ENCODE measurements at places on chromosomes 16 and 17.

DNA sequence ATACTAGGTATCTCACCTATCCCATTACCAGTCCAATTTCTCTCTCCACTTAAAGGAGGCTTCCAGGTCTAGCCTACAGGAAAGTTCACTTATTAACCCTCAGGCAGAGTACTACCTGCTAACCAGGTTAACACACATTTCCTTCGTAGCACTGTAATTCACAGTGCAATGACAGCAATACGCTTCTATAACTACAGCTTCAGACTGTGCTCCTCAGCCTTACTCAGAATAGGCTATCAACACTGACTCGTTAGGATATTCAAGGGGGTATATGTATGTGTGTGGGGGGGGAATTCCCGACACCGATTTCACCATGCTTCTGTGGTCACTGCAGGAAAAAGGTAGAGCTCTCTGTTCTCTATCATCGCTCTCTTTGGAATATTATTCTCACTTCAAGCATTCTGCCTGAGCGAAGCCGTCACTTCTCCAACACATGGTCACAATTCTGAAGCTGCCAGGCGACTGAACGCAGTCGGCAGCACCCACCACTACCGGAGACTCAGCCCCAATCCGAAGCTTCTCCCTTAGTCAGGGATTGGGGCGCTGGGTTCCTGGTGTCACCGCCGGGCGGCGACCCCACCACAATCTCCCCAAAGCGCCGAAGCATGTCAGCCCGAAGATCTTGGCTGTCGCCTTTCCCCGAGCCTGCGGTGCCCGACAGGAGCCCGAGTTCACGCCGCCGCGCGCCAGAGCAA is 618 bp downstream of the GGA3 start:
- no peak for DNase-seq

- DNase-seq = no peak
Observed at GRCh38 chr17:6376931-6377361, 58.0 kb downstream of the AIPL1 start.

- DNase-seq = peak; percentile 82
Observed at GRCh38 chr16:89315791-89316581, 98.5 kb downstream of the ZNF778 start.

DNA sequence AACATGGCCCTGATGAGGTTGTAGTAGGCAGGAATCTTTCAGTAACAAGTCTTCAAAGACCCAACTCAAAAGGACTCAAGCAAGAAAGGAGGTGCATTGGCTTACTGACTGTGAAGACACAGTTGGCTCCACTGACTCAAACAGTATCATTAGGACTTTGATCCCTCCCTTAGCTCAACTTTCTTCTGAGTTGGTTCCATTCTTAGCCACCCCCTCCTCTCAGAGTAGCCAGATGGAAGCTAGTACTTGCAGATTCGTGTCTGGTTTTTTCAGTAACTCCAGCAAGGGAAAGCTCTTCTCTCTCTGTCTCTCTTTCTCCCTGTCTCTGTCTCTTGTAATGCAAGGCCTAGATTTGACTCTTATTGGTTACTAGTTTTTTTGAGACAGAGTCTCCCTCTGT is 5.0 kb upstream of the MAPK3 start:
- no peak for DNase-seq

GRCh38 chr17:56047331-56047730 is 105.9 kb upstream of the ANKFN1 start:
- no peak for DNase-seq

DNA sequence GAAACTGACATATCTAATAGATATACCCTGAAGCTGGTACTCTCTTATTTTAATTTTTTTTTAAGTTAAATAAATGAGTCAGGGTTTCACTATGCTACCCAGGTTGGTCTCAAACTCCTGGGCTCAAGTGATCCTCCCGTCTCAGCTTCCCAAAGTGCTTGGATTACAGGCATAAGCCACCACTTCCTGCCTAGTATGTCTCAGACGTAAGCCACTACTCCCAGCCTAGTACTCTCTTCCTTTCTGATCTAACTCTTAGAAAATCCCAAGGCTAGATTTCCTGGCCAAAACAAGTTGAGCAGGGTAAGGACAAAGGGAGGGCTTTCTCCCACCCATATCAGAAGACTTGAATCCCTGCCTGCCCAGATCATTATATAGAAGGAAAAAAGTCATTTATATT is 33.7 kb downstream of the HOXB1 start:
- DNase-seq = no peak

DNA sequence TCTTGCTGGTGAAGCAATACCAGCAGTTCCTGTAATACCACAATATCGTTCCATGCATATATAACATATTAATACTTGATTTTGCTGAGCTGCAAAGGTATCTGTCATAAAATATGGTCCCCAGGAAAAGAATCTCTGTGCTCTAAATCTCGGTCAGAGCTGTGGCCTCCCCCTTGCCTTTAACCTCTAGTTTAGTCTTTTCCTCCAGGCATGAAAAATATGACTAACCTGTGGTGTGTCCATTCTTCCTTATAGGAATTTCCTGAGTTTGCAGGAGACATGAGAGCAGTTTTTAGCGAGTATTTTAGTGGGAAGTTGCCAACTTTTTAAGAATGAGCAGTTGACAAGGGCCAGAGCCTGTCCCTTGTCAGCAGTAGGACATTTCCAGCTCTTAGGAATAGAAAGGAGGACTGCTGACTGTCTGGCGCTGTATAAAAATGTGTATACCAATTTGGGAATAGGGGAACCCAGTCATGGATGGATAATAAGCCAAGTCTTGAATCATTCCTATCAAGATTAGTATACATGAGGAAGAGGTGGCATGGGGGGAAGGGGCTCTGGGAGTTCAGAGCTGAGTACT is 8.7 kb downstream of the ATXN1L start:
- DNase-seq = no peak

- DNase-seq = peak; percentile 55
Observed at GRCh38 chr16:89383095-89384003, 107.0 kb downstream of the ANKRD11 start.

- DNase-seq = no peak
Observed at GRCh38 chr17:81120149-81120484, 45.2 kb upstream of the PVALEF start.

GRCh38 chr17:56679115-56679776 is 85.7 kb downstream of the NOG start:
- DNase-seq = peak; percentile 10

GRCh38 chr17:31738996-31739699 is 119.9 kb downstream of the COPRS start:
- DNase-seq = no peak

DNA sequence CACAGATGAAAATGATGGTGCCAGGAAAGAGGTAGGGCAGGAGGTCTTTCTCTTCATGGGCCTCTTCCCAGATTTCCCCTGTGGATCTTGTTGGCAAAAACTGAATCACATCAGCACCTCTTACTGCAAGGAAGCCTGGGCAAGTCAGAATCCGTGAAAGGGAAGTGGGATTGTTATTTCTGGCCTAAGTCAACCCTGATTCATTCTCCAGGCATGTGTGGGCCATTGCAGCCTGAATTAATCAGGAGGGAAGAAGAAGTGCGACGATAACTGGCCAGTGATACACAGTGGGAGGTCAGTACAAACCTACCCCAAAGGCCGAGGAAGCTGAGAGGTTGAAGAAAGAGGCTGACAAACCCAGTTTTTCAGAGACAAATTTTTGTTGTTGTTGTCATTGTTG is 17.9 kb upstream of the NSMCE1 start:
- no peak for DNase-seq

- no peak for DNase-seq
Observed at GRCh38 chr16:2942045-2942444, 22.0 kb upstream of the KREMEN2 start.

DNA sequence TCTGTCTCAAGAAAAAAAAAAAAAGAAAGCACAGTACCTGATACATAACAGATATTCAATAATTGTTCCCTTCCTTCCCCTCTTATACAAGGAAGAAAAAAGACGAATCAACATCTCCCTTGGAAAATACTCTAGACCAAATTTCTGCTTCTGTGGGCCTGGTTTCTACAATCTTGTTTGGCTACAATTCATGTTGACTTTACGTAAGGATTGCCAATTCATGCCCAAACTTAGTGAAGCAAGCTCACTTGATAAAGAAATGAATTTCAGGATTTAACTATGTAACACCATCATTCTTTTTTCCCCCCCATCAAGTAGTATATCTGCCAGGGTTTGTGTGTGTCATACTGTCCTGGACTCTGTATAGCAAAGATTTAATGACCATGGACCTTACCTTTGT is 134.2 kb upstream of the TBX2 start:
- DNase-seq = no peak

DNA sequence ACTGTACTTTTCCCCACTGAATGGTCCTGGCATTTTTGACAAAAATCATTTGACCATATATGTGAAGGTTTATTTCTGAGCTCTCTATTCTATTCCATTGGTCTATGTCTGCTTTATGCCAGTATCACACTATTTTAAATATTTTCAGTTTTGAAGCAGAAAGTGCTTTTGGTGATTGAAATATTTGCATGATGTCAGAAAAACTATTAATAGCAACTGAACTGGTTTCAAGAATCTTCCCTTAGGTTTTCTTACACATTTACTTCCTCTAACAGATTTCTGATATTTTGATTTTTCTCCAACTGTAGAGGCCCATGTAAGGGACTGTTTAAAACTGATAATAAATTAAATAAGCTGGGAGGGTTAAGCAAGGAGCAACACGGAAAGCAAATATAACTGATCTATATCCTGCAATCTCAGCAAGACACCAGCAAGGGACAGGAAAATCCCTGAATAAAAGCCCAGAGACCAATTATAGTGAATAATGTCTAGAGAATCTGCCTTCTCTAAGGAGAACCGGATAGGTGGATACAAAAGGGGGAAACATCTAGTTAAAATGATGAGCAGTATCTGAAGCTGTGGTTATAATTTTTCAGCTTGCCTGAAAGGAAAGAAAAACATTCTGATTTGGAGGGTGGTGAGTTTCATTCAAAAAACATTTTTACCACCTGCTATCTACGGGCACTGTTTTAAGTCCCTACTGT is 80.9 kb upstream of the STAC2 start:
- no peak for DNase-seq

DNA sequence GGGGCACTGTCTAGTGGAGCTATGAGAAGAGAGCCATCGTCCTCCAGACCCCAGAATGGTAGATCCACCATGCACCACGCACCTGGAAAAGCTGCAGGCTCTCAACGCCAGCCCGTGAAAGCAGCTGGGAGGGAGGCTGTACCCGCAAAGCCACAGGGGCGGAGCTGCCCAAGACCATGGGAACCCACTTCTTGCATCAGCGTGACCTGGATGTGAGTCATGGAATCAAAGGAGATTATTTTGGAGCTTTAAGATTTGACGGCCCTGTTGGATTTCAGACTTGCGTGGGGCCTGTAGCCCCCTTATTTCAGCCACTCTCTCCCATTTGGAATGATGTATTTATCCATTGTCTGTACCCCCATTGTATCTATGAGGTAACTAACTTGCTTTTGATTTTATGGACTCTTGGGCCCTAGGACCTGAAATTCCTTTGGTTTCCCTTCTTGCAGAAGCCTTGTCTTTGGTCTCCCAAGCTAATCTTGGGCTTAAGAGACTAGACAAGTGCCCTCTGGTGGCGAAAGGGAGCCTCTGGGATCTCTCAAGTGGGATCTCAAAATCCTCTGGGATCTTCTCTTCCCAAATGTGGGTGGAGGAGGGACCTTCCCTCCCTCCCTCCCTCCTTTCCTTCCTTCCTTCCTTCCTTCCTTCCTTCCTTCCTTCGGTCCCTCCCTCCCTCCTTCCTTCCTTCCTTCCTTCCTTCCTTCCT is 58.2 kb upstream of the HAPSTR1 start:
- peak; percentile 30 for DNase-seq

- DNase-seq = no peak
Observed at GRCh38 chr17:13306310-13306962, 288.6 kb upstream of the ELAC2 start.

GRCh38 chr16:69930117-69930776 is 20.9 kb upstream of the CLEC18A start:
- peak; percentile 53 for DNase-seq

- no peak for DNase-seq
Observed at GRCh38 chr16:72721981-72722380, 325.9 kb downstream of the ZFHX3 start.

- no peak for DNase-seq
Observed at GRCh38 chr17:76812263-76812662, 55.9 kb upstream of the MGAT5B start.

DNA sequence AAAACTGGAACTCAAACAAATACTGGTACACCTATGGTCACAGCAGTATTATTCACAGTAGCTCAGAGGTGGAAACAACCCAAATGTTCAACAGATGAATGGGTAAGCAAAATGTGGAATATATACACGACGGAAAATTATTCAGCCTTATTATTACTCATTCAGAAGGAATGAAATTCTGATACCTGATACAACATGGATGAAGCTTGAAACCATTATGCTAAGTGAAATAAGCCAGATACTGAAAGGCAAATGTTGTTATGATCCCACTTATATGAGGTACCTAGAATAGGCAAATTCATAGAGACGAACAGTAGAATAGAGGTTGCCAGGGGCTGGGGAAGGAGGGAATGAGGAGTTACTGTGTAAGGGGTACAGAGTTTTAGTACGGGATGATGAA is 27.1 kb upstream of the MYLK3 start:
- DNase-seq = no peak

DNA sequence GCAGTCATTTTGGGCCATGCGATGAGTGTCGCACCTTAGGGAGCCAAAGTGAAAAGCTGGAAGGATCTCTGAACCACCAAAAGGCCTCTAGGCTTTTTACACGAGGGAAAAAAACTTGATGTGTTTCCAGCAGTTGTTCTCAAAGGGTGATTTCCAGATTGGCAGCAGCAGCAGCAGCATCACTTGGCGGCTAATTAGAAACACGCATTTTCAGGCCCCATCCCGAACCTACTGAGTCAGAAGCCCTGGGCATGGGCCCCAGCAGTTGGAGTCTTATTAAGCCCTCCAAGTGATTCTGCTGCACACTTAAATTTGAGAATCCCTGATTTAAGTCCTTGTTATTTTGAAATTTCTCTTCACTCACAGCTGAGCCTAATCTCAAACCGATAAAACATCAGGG is 25.3 kb upstream of the PYY start:
- DNase-seq = no peak

GRCh38 chr17:1942066-1942365 is 83.1 kb downstream of the RTN4RL1 start:
- DNase-seq = no peak

DNA sequence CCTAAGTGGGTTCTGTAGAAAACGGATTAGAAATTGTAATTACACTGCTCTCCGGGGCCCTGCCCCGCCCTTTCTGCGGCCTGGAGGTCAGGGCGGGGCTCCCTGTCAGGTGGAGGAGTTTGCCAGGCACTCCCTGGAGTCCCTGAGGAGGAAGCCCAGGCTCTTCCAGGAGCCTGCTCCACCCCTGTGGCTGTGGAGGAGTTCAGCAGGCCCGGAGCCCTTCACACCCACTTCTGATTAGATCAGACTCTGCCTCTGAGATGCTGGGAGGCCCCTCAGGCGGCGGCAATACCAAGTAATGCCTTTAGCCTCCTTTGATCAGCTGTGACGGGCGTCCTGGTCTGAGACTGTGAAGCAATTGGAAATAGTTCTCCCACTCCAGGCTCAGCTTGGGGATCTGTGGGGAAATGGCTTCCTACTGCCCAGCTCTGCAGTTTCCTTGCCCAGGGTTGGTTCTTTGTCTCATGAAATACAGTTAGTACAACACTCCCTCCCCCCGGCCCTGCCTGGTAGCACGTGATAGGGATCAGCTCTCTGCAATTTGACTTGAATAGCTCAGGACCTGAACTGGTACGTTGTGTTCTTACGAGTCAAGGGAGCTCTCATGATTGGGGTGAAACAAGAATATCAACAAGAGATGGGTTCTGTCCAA is 22.3 kb downstream of the BAIAP2 start:
- no peak for DNase-seq

GRCh38 chr17:3647769-3648555 is 11.4 kb downstream of the CTNS start:
- DNase-seq = peak; percentile 50

All from CD4-positive, alpha-beta T cell treated with Interleukin-6 for 4 hours (primary cell).